ENCODE measurements at places on chromosomes 12 and 14.

- DNase-seq, result peak; percentile 85
These were observed 168.7 kb upstream of the HIF1A start for GRCh38 chr14:61526405-61527312.

DNA sequence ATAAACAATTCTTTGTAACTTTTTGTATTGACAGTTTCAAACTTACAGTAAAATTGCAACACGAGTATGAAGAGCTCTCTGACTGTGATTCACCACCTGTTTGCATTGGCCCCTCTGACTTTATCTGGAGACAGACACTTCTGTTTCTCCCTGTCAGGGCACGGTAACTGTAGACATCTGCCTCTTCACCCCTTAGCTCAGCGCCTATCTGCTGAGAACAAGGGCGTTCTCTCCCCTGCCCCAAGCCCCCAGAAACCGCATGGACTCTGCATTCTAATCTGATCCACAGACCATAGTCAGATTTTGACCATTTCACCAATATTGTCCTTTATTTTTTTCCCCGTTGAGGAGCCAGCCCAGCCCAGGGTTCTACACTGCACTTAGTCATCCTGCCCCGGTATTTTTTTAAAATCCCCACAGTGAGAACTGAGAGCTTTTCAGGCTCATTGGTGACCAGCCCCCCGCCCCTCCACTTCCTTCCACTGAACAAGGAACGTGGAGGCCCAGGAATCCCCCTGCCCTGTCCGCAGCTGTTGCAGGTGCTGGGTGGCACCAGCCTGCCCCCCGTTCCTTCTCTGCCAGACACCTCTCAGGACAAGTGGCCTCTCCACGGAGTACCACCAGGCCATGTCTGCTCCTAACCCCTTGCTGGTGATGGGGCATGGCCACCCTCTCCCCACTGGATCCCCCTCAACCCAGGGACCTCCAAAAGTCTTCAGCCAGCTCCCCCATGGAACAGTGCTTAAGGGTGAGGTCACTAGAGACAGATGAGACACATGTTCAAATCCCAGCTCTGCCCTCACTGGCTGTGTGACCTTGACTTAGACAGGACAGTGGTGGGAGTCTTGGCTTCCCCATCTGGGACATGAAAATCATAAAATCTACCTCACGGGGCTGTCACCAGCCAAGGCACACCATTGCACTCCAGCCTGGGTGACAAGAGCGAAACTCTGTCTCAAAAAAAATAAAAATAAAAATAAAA lies 11.2 kb downstream of the RHOF start:
- no peak for DNase-seq

DNA sequence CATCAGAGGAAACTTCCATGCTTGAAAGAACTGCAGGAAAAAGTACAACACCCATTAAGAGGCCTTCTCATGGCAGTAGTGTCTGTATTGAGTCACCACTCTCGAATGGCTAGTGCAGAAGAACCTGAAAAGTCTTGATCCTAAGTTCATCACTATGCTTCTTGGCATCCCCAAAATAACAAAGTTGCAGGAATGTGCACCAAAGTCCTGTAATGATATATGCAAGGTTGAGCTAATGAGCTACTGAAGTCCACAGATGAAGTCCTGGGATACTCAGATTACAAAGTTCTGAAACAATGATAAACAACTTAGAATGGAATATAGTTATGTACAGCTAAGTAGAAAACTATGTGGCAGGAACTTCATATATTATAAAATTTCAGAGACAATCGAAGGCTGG lies 545.4 kb downstream of the FOXG1 start:
- DNase-seq, result no peak

DNA sequence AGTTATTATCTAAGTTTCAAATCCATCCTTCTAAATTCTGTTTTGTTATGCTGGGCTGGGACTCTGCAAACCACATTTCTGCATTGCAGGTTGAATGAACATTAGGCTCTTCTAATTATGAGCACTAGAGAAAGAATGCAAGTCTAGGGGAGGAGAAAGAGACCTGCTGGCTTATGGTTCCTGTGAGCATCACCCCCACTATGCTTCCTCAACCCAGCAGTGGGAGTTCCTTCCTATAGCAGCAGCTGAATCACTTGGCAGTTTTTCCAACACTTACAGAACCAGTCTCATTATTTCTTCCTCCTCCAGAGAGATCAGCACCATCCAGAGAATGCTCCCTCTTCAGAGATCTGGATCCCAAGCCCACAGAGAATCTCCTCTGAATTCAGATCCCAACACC lies 297.7 kb upstream of the CLEC14A start:
- no peak for DNase-seq

GRCh38 chr14:101481557-101481956 lies 79.7 kb upstream of the DIO3 start:
- DNase-seq, result no peak

- DNase-seq, result no peak
These were observed 44.8 kb upstream of the FRS2 start for GRCh38 chr12:69425417-69425816.

DNA sequence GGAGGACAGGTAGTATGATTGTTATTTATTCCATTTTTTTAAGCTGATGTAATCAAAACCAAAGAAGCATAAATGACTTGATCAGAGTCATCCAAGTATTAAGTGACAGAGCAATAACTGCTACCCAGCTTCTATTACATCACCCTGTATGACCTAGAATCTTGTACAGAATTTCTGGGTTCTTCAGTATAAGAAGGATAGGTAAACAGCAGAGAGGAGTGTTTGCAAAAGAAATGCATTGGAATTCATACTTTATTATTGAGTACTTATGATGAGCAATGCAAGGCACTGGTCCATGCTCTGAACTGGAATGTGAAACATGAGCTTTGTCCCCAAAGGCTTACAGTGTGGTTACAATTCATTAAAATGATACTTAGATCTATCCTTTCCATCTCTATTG lies 916.8 kb downstream of the DIO2 start:
- no peak for DNase-seq

GRCh38 chr14:68195126-68195525 lies 375.5 kb downstream of the RAD51B start:
- DNase-seq, result no peak

- no peak for DNase-seq
These were observed 36.4 kb downstream of the SAMD4A start for GRCh38 chr14:54603362-54603761.

Measured in prostate gland (tissue), 2 donors.